ENCODE measurements at places on chromosomes 13 and 19. TPM values are rescaled to one million over a fixed set of nuclear protein-coding genes. Genes with fewer than 3 reads are reported as not detected.

DNA sequence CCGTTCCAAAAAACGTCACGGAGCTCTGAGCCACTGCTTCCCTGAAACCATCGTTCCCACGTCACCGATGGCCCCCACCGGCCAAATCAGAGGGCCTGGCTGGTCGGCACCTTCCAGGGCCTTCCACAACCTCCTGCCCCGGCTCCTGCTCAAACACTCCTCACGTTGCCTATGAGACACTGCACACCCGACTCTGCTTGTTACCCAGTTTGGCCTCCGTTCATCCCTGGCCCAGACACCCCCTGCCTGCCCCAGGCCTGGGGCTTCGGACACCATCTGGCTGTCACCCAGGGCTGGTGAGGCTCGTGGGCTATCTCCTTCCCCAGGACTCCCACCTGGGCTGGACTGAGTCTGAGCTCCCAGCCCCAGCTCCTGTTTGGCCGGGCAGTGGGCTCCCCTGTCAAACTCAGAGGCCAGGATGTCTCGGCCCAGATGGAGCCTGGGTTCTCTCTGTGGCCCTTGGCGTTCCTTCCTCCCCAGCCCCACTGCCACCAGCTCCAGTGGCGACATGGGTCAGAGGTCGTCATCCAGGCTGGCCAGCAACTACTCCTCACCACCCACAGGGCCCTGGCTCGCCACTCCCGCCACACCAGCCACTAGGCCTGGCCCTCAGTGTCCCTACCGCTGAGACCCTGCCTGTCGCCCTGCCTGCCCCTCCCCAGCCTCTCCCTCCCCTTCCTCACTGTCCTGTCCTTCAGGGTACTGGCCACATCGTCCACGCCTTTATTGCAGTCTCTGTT lies 17.7 kb downstream of the CERS1 start:
- no peak for DNase-seq

DNA sequence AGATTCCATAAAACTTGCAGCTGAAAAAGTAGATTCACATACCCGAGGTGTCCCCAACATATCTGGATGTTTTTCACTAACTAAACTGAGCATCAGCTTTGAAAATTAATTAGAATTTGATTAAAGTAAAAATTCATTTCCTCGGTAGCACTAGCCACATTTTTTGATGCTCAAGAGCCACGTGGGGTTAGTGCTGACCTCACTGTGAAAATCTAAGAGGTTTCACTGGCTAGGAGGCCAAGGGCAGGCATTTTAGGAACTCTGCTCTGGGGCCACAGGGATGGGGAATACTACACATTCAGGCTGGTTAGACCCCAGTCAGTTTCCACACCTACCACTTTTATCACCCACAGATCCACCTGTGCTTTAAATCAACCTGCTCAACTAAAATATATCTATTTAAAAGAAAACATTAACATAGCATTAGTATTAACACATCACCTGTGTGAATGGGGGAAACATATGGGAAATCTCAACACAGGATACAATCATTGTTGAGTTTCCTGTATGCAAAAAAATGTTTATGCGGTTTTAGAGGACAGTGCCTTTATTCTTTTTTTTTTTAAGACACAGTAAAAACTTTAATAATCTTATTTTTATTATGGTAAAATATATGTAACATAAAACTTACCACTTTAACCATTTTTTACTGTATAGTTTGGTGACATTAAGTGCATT lies 45.5 kb downstream of the BRD4 start:
- DNase-seq = no peak

DNA sequence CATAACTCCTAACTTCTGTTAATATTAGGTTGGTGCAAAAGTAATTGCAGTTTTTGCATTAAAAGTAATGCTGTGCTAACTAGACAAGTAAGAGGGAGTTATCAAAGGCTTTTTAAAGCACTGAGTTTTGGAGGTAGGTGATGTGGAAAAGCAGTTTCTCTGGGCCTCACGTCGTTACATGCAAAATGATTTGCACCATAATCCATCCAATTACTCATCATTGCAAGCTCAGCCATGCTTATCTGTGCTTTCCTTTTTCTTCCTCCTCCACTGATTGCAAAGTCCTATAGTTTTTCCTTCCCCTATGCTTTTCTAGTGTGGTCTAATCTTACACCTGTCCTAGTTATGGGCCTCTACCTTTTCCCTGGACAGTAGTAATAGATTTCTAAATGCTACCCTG lies 35.4 kb upstream of the INTS6 start:
- no peak for DNase-seq

DNA sequence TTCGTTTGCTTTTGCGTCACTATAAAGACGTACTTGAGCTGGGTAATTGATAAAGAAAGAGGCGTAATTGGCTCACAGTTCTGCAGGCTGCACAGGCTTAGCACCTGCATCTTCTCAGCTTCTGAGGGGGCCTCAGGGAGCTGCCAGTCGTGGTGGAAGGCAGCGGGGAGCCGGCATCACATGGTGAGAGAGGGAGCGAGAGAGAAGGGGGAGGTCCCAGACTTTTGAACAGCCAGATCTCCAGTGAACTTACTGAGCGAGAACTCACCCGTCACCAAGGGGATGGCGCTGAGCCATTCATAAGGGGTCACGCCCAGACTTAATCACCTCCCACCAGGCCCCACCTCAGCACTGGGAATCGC lies 58.7 kb upstream of the F7 start:
- DNase-seq = no peak

DNA sequence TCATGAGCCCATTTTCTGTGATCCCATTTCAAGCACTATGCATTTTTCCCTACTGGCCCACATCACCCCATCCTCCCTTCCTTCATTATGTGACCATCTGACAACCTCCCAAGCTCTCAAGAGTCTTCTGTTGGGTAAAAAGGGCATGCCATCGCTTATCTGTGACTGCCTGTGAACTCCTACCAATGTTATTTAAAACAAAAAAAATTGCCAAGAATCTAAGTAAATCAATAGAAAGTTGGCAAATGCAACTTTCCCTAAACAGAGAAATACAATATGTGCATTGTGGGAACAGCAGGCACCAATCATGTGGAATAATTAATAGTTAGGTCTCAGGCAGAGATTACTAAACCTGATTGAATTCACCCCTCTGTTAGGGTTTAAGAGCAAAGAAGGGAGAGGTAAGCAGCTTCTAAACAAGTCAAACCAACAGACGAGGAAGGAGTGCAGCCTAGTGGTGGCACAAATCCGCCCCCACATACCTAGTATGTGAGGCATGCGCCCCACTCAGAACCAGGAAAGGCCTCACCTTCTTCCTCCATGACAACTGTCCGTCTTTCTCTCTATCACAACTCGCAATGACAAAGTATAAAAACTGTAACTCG lies 29.8 kb downstream of the DZIP1 start:
- no peak for DNase-seq

GRCh38 chr19:39365531-39365930 lies 23.3 kb downstream of the SAMD4B start:
- DNase-seq = no peak

GRCh38 chr13:29849071-29849631 lies 1.3 kb downstream of the UBL3 start:
- no peak for DNase-seq

DNA sequence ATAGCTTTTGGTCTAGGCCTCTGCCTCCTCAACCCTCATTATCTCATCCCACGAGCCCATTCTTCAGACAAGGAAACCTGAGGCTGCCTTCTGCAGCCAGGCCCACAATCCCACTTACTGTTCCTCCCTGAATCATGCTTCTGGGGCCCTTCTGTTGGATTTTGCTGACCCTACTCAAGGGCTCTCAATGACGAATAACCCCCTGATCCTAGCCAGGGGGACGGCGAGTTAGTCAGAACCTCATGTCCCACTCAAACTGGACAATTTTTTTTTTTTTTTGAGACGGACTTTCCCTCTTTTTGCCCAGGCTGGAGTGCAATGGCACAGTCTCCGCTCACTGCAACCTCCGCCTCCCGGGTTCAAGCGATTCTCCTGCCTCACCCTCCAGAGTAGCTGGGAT lies 2.0 kb downstream of the CGB3 start:
- no peak for DNase-seq

- no peak for DNase-seq
These were observed 34.9 kb upstream of the POMP start for GRCh38 chr13:28623782-28624706.

- no peak for DNase-seq
These were observed 10.4 kb downstream of the SAMD4B start for GRCh38 chr19:39352381-39353255.

Gene LILRA1
- not detected for total RNA-seq
